ENCODE measurements at places on chromosomes 3 and 15.

- DNase-seq, result no peak
Measured at GRCh38 chr15:74869726-74870407, 3.3 kb downstream of the SCAMP2 start.

- DNase-seq, result peak; percentile 58
Measured at GRCh38 chr3:196837819-196838420, 29.8 kb upstream of the SENP5 start.

DNA sequence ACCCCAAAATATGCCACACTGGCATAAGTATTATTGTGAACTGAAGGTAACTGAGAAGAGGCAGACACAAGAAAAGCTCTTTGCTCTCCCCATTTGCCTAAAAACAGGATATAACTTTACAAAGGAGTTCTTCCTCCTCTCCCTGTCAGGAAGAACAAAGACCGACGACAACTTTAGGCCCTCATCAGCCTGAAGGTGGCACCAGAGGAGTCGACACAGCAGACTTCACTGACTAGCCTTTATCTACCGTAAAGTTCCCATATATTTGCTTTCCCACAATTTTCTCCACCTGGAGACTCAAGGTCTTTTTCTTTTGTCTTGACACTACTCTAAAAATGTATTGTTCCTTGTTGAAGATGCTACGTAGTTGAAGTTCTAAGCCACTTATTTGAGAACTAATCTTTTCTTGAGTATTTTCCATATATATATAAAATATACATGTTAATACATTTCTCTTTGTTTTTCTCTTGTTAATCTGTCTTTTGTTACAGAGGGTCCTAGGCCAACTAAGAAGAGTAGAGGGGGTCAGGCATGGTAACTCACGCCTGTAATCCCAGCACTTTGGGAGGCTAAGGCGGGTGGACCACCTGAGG, 16.2 kb upstream of the XIRP1 start:
- DNase-seq, result peak; percentile 47

DNA sequence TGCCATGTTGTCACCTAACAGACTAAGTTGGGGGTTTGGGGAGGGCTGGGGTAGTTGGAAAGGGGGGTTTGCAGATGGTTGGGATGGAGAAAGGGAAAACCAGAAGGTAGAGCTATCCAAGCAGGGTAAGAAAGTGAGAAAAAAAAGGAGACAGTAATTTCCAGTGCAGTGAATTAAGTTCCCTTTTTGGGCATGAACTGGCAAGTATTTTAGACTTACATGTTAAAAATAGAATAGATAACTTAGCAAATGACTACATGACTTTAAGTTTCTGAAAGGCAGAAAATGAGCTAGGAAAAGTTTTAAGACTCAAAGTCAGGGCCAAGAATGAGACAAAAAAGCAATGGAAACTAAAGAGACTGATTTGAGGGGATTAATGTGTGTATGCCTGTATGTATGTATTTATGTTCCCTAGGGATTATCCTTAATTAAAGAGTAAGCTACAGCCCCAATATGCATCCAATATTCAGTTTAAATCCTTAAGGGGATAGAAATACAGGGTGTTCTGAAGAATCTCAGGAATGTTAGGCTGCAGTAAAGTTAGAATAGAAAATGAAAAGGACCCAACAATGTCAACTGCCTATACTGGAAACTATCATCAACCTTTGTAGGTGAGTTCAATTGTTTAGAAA, 285.2 kb upstream of the MME start:
- DNase-seq, result no peak

GRCh38 chr15:71278989-71279756, 163.9 kb downstream of the THSD4 start:
- DNase-seq, result no peak

- DNase-seq, result no peak
Measured at GRCh38 chr15:38040615-38041014, 106.2 kb downstream of the TMCO5A start.

Measured in SW480 (cell line).